ENCODE measurements at places on chromosomes 12 and 14.

DNA sequence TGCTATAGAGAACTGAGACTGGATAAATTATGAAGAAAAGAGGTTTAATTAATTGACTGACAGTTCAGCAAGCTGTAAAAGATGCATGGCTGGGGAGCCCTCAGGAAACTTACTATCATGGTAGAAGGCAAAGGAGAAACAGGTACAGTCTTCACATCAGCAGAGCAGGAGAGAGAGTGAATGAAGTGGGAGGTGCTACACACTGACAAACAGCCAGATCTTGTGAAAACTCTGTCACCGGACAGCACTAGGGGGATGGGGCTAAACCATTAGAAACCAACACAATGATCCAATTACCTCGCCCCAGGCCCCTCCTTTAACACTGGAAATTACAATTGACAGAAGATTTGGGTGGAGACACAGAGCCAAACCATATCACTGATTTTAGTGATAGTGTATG lies 682.4 kb downstream of the SLC16A7 start:
- DNase-seq, result no peak

DNA sequence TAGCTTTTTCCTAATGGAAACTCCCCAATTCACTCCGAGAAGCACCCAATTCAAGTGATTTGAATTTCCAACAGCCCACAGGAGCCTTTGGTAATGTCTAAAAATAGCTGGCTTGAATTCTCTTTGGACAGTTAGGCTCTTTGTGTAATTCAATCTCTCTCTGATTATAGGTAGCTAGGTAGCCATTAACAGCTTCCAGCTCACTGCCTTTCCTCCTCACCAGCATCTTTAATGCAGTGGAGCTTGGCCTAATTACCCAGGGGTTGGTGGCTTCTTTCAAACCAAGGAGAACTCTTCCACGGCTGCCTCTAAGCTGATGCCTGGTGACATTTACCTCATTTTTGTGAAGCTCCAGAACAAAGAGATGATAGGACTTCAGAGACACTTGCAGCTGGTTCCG lies 86.4 kb downstream of the WSCD2 start:
- no peak for DNase-seq

GRCh38 chr12:84043355-84043754 lies 869.2 kb downstream of the SLC6A15 start:
- no peak for DNase-seq

DNA sequence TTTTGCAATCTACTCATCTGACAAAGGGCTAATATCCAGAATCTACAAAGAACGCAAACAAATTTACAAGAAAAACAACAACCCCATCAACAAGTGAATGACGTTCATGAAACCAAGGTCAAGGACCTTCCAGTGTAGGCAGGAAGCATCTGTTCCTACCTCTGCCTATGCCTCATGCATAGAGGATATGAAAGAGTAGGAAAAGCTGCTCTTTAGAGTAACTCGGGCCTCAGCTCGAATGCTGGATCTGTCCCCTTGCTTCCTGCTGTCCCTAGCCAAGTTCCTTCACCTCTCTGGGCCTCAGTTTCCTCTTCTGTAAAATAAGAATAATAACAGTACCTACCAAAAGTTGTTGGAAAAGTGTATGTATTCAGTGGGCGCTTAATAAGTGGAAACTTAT lies 65.0 kb downstream of the FOXN4 start:
- no peak for DNase-seq

- peak; percentile 4 for DNase-seq
Observed at GRCh38 chr12:106358396-106359241, 1.1 kb downstream of the POLR3B start.

GRCh38 chr12:642633-643474 lies 20.4 kb downstream of the NINJ2 start:
- DNase-seq, result peak; percentile 86

DNA sequence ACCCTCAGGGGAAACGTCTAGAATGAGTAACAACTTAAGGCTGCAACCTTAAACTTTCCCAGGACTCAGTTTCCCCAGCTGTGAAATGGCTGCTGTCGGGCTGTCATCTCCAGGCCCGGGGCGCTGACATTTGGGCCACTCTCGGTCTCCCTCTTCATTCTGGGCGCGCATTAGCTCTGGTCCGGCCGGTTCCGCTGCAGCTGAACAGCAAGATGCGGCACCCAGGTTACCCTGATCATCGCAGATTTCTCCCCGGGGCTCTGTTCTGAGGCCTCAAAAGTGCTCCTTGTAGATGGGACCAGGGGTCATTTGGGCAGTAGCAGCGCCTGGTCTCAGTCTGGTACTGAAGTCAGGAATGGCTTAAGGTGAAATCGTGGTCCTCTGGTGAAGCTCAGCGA lies 890 bp upstream of the BCL7A start:
- DNase-seq, result no peak

DNA sequence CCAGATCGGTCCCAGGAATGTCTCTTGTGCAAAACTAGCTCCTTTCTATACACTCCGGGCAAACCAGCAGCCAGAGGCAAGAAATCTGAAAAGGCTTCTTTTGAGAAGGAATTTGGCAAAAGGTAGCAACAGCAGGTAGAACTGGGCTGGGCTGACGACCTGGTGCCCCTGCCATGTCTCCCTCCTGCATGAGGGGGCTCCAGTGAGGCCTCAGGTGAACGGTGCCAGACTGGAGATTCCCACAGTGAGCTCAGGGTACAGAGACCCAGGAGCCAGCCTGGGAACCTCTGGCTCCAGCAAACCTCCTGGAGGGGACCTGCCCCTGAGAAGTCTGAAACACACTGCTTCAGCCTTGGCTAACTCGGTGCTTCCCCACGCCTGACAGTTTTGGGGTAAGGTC lies 10.8 kb downstream of the ITPK1 start:
- no peak for DNase-seq

All from CD4-positive, alpha-beta T cell treated with Interleukin-6 for 4 hours (primary cell).